ENCODE measurements at places on chromosomes 16 and 17.

DNA sequence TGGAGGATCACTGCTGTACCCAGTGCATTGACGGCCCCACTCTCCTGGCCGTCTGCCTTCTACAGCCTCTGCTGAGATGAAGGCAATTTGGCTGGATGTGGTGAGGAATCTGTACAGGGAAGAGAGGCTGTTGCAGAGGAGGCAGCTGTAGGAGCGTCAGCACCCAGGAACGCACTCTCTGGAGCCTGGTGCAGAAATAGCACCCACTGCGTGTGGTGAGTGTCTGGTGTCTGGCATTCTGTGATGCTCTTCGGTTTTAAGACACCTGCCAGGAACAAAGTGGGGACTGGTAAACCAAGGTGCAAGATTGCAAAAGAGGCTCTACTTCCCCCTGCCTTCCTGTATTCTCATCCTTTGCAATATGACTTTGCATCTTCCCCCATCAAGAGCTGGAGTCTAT, 187.5 kb upstream of the SDK2 start:
- DNase-seq = no peak

DNA sequence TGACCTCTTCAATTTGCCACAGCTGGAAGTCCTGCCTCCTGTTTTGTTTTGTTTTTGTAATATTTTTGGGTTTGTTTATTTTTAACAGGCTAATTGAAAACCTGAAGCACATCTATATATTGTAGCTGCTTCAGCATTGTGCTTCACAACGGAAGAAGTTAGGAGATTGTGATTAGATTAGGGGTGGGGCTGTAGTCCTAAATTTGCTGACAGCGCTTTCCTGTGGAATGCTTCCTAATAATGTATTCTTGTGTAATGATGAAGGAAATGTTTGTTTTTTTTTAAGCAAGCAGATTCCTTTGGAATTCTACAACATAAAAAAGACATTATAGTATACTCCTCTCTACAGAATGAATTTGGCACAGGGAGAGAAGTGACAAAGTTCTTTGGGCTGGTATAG, 70.1 kb downstream of the NLK start:
- DNase-seq = no peak

GRCh38 chr16:53346-54236, at the start of the genes POLR3K and SNRNP25:
POLR3K (minus strand) TSS chr16:53608; CDS start chr16:53586, 22 bp downstream.
SNRNP25 (plus strand) TSS chr16:53828; CDS start chr16:54017, 189 bp downstream.
- DNase-seq = peak; percentile 99

GRCh38 chr16:47018223-47018891, 44.9 kb upstream of the DNAJA2 start:
- peak; percentile 9 for DNase-seq
